ENCODE measurements at places on chromosomes 16 and 17.

- no peak for DNase-seq
These were observed 163.5 kb downstream of the CCT6B start for GRCh38 chr17:34797720-34798119.

GRCh38 chr16:68776821-68777485 is 39.9 kb downstream of the CDH1 start:
- no peak for DNase-seq

- DNase-seq, result no peak
These were observed 8.8 kb downstream of the FUS start for GRCh38 chr16:31188450-31189411.

- DNase-seq, result no peak
These were observed 560 bp upstream of the P2RX1 start for GRCh38 chr17:3916825-3917224.

GRCh38 chr16:27903046-27903655 is 160.4 kb downstream of the GSG1L start:
- no peak for DNase-seq

DNA sequence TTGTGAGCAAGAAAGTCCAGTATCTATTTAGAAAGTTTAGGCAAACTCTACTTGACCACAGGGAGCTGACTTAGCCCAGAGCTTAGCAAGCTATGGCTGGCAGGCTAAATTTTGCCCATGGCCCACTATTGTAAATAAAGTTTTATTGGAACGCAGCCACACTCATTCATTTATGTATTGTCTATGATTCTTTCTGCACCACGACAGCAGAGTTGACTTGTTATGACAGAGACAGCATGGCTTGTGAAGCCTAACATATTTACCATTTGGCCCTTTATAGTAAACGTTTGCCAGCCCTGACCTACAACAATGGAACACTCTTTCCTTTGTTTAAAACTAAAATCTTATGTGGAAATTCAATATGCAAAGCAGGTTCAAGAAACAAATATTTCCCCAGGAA is 100.0 kb upstream of the ZFHX3 start:
- DNase-seq, result no peak

All from stimulated activated CD4-positive, alpha-beta T cell treated with anti-CD3 and anti-CD28 coated beads, Interleukin-12 subunit alpha, Interleukin-12 subunit beta, amount 100 ng/mL, for 24 hours (primary cell).